ENCODE measurements at places on chromosomes 12 and 14.

- no peak for DNase-seq
Measured at GRCh38 chr14:35333797-35334743, 41.9 kb downstream of the PSMA6 start.

- no peak for DNase-seq
Measured at GRCh38 chr12:111653596-111653995, 32.2 kb downstream of the BRAP start.

- DNase-seq: no peak
Measured at GRCh38 chr12:52320784-52321400, at the start of gene KRT83. Gene KRT83, minus strand, starts transcription at chr12:52321398. Its CDS starts 63 bp downstream, at chr12:52321335.

DNA sequence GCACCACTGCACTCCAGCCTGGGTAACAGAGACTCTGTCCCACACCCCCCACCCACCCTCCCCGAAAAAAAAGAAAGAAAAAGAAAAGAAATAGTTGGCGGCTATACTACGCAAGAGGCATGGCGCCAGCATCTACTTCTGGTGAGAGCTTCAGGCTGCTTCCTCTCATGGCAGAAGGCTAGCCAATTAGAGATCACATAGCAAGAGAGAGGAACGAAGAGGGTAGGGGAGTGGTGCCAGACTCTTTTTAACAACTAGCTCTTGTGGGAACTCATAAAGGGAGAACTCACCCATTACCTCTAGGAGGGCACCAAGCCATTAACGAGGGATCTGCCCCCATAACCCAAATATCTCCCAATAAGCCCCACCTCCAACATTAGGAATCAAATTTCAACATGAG, 6.2 kb downstream of the DENND5B start:
- no peak for DNase-seq

DNA sequence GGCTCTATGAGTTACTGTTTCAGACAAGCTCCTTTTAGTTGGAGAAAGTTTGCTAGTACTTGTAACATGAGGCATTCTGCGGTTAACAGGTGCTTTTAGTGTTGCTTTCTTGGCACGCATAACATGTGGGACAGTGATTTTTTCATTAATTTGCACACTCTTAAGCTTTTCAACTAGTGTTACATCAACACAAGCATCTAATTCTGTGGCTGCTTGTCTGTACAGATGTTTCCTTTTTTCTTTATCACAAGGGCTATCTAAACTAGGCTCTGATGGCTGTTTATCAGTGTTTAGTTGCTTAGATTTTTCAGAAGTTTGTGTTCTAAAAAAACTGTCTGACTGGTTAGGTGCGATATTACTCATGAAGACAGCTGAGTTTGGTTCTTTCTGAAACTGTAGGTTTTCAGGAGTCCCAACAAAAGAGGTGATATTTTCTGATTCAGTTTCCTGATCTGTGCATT, 120.1 kb downstream of the RALGAPA1 start:
- no peak for DNase-seq

DNA sequence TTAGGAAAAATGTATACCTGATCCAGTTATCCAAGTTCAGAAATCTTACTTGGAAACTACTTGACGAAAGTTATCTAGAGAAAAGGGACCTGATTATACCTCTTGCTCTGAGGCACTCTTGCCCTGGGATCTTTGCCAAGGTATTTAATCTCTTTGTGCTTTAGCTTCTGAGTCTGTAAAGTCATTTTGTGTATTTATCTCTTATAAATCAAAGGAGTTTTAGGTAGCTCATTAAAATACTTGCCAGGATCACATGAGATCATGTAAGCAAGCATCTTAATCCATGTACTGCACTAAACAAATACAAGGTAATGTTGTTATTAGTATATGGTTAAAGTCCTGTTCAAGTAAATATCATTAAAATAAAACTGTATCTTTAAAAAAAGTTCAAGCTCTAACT, 147.5 kb downstream of the IPO8 start:
- no peak for DNase-seq

DNA sequence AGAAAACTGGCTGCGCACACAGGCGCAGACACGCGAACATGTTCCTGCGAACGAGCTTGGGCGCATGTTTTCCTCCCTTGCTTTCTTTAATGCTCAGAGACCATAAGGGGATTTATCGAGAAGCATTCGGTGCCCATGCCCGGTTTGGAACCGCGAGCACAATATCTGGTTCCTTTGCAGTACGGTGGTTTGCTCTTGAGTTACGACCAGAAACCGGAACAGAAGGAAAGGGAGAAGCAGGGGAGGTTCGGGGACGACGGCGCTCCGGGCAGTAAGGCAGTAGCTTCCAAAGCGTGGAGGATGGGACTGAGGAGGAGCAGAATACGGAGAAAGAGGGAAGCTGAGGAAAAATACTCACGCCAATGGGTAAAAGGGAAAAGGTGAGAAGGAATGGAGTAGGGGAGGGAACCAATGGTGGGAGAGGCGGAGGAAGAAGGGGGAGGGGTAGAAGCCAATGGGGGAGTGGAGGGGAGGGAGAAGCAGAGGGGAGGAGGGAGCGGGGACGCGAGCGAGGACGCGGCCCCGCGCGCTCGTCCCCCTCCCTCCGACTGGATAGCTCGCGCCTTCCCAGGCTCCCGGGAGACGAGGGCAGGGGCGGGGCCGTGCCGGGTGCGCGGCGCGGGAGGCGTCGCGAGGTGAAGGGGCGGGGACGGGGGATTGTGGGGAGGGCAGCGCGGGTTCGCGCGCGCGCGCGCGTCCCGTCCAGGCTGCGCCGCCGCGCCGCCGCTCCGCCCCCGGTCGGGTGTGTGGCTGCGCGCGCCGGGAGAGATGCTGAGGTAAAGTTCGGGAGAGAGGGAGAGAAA, 625 bp upstream of the ARHGAP5 start:
- peak; percentile 96 for DNase-seq

DNA sequence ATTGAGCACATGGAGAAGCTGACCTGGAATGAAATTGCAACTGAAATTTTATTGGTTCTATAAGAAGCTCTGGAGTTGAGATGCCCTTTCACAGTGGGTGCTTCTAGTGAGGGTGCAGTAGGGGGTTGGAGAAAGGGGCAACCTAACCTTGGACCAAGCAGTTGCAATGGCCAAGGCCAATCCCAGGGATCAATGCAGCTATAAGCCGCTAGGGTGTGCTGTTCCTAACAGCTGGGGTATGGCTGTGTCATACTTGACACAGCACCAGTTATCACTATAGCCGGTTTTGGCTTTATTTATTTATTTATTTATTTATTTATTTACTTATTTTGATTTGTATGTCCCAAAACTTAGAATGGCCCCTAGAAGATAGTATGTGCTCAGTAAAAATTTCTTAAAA, 505.9 kb downstream of the FLRT2 start:
- no peak for DNase-seq

DNA sequence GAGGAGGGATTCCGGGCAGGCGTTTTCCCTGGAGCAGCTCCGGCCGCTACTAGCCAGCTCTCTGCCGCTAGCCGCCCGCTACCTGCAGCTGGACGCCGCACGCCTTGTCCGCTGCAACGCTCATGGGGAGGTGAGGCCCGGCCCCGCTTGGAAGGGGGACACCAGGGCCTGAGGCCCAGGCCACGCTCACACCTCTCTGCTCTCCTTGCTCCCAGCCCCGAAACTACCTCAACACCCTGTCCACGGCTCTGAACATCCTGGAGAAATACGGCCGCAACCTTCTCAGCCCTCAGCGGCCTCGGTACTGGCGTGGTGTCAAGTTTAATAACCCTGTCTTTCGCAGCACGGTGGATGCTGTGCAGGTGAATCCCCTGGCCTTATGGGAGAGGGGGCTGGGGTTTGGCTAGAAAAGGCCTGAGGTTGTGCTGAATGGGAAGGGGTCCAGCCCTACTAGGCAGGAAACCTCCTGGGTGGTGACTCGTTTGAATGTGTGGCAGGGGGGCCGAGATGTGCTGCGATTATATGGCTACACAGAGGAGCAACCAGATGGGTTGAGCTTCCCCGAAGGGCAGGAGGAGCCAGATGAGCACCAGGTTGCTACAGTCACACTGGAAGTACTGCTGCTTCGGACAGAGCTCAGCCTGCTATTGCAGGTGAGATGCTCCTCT, 597 bp downstream of the RNF31 start:
- no peak for DNase-seq

- no peak for DNase-seq
Measured at GRCh38 chr14:76908834-76909233, 82.6 kb downstream of the LRRC74A start.

DNA sequence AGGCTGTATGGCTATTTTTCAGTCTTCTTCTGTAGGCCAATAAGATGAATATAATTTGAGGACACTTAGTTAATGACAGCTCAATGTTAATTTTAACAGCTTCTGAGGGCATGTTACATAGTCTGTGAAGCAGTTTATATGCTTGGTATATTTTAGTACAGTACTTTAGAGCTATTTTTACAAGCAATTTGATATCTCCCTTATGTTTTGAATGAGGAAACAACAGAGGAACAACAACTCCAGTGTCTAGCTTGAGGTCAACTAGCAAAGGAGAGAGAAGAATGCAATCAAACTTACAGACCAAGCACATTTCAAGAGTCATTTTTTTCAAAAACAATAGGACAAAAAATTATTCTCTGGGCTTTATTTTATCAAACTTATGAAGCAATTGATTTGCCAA, 469.1 kb upstream of the DCN start:
- DNase-seq: no peak

DNA sequence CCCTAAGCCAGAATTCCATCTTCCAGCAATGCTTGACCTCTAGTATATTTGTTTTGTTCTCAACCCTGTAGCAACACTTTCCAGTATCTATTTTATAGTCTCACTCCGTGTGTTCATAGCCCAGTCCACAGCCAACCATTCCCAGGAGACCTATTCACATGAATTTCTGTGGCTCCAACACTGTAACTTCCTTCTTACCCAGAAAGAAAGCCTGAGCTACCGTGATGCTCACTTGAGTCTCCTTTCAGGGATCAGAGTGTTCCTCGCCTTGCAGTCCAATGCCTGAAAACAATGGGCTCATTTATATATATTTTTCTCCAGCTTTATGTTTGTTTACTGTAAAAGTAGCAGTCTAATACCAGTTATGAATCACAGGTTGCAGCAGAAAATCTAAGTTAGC, 645.0 kb upstream of the NOVA1 start:
- DNase-seq: no peak

DNA sequence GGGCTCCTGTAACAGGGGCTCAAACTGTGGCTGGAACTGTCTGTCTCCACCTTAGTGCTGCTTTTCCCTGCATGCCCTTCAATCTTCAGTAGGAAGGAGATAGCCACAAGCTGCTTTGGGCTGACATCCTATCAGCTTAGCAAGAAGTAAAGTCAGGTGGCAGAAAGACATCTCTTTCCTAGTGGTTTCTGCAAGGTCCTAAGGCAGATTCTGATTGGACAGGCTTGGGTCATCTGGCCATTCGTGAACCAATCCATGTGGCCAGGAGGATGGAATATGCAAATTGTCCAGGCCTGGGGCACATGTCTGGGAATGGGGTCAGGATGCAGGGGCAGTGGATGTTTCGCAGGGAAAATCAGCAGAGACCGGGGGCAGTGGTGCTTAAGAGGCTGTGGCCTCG, 5.2 kb downstream of the RITA1 start:
- no peak for DNase-seq

DNA sequence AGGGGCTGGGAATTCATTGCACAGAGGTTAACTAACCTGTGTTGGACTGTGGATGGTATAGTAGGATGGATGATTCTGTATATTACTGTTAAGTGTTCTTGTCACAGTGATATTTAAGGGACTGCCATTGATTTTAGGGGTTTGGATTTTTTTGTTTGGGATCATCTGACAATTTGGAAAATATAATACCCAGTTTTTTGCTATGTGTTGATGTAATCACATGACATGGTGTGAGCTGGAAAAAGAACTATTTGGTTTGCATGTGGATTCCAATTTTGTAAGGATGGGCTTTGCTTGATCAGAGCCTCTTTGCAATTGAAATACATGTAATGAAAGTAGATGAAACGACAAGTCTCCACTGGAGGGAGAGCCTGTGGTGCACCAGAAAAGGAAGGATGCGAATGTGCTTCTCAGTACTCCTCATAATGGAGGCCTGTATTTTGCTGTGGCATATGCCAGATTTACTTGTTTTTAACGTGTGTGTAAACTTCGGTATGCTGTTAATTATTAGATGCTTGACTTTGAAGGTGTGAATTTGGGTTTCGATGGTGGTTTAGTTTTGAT, 2.7 kb downstream of the DYRK2 start:
- DNase-seq: no peak

DNA sequence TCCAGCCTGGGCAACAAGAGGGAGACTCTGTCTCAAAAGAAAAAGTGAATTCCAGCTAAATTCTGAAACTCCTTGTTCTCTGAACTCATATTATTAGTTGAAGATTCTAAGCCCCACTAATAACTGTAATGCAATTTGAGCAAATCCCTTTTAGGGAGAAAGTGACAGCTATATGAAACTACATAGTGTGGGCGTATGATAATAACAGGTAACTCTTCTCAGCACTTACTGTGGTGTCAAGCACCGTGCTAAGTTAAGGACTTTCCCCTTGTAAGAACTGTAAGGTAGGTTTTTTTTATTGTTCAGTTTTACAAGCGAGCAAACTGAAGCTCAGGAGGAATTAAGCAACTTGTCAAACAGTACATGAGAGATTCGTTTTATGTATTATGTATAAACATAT, 5.4 kb downstream of the ANKRD13A start:
- DNase-seq: no peak

DNA sequence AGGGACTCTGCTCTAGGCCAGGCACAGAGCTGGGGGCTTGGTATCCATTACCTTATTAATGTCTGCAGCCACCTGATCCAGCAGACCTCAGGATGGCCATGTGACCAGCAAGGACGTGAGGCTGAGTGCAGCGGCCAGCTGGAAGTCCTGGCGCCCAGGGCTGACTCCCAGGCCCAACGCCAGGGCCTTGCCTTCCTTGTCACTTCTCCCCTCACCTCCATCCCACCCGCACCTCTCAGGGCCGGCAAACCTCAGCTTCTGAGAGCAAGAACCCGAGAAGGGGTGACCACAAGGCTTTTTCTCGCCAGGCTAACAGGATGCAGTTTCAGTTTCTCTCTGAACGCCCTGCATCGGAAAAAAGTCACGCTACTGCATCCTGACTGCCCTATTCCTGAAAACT, 15.4 kb downstream of the RAB35 start:
- no peak for DNase-seq

GRCh38 chr12:76621582-76622024, 62.0 kb upstream of the OSBPL8 start:
- peak; percentile 49 for DNase-seq

GRCh38 chr12:47561746-47562145, 144.1 kb downstream of the RPAP3 start:
- DNase-seq: no peak

DNA sequence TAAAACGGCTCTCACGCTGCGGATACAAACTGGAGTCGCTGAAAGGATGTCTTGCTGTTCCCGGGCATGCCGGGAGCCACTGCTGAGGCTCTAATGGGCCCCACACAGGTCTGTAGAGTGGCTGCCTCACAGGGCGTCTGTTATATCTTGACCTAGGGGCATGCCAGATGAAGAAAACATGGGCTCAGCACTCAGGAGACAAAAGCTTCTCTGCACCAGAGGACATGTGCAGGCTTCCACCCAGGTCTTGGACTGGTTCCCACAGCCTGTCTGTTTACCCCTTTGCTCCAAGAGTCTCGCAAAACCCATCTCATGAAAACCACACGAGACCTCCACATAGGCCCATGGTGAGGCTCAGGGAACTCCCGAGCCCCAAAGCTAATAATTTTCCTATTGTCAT, 134.2 kb downstream of the RPS29 start:
- DNase-seq: no peak

Measured in progenitor cell of endocrine pancreas (in vitro differentiated cells).